Urinary bladder (tissue), 4 donors: ENCODE measurements at places on chromosomes 5 and 9.
A peak's percentile ranks its signal among the peaks of the same experiment; 100 is the strongest.

DNA sequence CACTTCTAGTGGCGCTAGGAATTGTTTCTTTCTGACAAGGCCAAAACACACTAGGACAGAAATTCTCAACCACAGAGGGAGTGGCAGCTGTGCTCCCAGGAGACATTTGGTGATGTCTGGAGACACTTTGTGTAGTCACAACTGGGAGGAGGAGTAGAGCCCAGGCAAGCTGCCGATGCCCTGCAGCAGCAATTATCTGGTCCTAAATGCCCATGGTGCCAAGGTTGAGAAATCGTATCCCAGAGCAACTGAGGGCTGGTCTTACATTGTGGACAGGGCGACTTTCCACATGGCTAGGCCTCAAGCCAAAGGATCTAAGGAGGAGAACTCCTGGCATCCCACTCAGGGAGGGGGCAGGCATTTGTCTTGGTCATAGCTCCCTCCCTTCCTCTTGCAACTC, 259.9 kb downstream of the GADD45G start:
- no peak for DNase-seq

DNA sequence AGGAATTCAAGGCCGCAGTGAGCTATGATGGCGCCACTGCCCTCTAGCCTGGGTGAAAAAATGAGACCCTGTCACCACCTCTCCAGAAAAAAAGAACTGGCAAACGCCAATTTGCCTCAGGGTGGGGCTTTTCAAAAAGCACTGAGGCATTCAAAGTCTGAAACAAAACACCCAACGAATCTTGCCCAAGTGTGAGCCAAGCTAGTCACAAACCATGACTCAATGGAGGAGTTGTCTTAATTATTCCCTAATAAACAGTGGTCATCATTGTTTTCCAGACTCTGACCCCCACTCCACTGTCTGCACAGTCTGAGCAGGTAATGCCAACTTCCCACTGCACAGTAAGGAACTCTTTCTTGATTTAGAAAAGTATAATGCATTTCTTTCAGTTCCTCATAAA, 16.8 kb downstream of the FRMD3 start:
- DNase-seq: no peak

GRCh38 chr5:121239951-121240350, 611.7 kb upstream of the FTMT start:
- DNase-seq: no peak

GRCh38 chr9:19192202-19193028, 38.1 kb upstream of the DENND4C start:
- DNase-seq: no peak

DNA sequence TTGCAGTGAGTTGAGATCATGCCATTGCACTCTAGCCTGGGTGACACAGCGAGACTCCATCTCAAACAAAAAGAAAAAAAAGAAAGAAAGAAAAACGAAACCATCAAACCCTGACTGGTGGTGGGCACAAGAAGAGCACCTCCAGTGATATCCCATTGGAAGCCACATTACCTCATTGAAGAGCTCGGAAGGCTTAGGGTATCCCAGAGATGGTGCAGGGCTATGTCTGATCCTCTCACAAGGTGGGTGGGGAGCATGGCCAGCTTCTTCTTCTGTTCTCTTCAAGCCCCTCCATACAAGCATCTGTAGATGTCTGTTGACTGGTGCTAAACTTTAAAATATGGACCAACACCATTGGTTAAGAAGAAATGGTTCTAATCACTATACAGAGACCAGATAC, 45.8 kb downstream of the GAS1 start:
- no peak for DNase-seq

GRCh38 chr9:99513441-99514112, 291.5 kb downstream of the SEC61B start:
- DNase-seq: no peak

- no peak for DNase-seq
These were observed 17.2 kb upstream of the GCNT1 start for GRCh38 chr9:76441551-76442322.

- no peak for DNase-seq
These were observed 51.0 kb upstream of the IFNK start for GRCh38 chr9:27473111-27473529.

DNA sequence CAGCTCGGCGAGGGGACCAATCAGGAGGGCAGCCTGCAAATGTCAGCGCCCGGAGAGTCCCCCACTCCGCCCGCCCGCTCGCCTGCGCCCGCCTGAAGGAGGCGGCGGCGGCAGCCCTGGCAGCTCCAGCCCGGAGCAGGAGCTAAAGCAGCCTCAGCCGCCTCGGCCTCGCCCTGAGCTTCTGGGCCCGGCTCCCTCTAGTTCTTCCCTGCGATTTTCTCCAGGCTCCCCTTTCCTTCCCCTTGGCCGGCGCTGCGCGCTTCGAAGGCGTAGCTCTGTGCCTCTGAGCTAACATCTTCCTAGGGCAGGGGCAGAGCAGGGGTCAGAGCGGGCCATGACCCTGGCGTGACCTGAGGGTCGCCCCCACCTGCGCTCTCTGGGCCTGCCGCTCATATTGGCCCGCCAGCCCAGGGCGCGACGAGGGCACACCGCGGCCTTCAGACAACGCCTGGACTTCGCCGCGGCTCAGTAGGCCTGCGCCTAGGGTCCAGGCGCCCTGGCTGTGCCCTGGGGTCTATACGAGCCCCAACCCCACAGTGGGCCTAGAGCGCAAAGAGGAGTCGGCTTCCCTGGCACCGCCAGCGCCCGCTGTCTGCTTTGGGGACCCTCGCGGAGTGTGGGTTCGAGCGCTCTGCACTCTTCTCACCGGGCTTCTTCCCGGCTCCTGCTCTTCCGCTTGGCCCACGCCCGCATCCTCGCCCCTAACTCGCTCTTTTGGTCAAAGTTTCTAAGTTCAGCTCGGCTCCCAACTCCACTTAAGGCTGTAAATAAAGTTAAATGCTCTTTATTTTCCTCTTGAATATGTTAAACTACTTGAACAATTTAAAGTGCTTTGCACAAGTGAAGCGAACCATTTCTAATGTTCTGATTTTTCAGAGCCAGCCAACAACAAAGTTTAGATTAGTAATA, 504 bp upstream of the OTP start:
- no peak for DNase-seq

GRCh38 chr5:17426104-17426749, 71.8 kb upstream of the TAF11L2 start:
- no peak for DNase-seq

- DNase-seq: no peak
These were observed 127.7 kb upstream of the ANKRD55 start for GRCh38 chr5:56360816-56361215.

DNA sequence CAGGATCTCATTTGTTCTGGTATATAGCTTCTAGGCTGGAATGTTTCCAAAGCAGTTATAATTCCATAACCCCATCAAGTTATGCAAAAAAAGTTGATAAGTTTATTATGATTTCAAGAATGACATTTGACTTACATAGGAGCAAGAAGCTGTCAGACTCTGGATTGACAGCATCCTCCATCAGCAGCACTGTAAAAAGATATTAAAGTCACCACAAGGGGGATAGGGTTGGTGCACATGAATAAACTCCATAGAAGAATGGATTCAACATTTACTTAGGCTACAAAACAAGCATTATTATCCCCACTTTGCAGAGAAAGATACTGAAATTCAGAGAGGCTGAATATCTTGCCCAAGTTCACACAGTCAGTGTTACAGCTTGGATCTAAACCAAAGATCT, 208.9 kb upstream of the SLC30A5 start:
- DNase-seq: no peak

- DNase-seq: peak; percentile 80
These were observed 157.0 kb downstream of the RGS3 start for GRCh38 chr9:113620377-113621161.

DNA sequence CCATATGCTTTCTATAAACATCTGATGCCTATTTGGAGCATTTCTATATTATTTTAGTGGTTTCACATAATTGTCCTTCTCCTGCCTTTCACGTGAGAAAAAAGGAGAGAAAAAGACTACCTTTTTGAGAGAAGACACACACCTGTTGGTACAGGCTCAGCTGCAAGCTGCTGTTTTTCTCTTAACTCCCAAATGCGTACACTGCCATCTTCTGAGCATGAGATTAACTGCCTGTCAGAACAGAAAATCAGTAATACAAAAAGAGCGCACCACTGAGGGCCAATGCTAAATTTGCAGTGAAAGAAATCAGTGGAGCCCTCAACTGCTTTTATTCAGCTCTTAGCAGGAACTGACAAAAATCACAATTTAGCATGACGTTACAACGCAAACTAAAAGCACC, 54.9 kb downstream of the WDR41 start:
- DNase-seq: no peak

DNA sequence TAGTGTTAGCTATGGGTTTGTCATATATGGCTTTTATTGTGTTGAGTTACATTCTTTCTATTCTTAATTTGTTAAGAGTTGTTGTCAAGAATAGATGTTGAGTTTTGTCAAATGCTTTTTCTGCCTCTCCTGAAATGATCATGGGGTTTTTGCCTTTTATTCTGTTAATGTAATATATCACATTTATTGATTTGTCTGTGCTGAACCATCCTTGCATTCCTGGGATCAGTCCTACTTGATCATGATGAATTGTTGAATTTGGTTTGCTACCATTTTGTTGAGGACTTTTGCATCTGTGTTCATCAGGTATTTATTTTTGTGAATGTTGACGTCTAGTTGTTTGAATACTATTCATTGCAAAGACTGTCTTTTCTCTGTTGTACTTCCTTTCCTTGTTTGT, 23.9 kb downstream of the RIC1 start:
- DNase-seq: no peak

DNA sequence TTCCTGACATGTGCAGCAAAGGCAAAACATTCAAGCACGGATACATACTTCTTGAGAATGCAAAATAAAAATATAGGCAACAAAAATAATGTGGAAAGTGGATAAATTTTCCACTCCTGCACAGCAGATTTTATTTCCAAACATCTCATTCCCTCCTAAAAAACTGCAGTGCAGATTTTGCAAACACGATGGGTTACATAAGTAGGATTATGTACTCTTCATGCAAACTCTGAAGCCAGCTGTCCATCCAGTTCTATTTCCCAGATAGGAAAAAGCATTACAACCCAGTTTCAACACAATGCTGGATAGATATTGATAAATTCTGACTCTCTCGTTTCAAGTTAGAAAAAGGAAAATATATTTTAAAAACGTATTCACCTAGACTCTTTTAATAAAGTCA, 52.7 kb upstream of the CCNG1 start:
- no peak for DNase-seq

DNA sequence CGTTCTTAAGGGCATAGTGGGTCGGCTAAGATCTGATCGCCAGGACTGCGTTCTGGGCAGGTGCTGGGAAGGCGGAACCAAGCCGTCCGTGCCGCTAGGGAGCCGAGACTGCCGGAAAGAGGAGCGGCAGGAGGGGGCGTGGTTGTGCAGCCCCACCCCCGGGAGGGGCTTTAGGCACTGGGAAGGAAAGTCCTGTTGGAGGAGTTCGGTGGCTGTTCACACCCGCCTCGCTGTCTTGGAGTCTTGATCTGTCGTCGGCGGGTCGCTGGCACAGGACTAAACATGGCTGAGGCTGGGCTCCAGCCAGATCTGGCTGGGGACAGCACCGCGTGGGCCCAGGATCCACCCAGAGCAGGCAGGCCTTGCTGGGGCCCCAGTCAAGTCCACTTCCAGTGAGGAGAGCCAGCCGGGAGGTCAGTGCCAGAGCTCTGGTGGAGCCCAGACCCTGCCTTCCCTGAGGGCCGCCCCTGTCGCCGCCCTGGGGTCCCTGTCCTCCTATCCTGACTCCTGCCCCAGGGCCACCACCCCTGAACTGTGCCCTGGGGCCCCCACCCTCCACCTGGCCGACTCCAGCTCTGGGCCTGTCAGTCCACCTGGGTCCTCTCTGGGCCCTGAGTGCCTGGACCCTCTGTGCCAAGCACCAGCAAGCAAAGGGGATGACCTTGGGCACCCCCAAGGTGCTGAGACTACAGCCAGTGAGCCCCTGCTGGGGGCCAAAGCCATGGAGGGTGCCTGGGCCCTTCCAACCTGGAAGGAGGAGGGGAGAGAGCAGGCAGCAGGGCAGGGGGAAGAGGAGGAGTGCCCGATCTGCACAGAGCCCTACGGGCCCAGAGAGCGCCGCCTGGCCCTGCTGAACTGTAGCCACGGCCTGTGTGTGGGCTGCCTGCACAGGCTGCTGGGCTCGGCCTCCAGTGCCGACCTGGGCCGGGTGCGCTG, 4.5 kb downstream of the RNF208 start:
- DNase-seq: no peak

DNA sequence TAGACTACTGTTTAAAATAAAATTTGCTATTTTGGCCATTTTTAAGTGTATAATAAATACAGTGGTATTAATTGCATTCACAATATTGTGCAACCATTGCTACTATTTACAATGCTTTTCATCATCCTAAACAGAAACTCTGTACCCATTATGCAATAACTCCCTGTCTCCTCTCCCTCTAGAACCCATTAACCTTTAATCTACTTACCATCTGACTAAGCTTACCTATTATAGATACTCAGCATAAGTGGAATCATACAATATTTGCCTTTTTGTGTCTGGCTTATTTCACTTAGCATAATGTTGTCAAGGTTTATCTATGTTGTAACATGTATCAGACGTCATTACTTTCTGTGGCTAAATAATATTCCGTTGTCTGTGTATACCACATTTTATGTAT, 25.9 kb downstream of the CD14 start:
- no peak for DNase-seq

- DNase-seq: no peak
These were observed 803.1 kb upstream of the COX7C start for GRCh38 chr5:85814596-85814995.

- DNase-seq: no peak
These were observed 4.4 kb upstream of the N4BP3 start for GRCh38 chr5:178108966-178109365.

DNA sequence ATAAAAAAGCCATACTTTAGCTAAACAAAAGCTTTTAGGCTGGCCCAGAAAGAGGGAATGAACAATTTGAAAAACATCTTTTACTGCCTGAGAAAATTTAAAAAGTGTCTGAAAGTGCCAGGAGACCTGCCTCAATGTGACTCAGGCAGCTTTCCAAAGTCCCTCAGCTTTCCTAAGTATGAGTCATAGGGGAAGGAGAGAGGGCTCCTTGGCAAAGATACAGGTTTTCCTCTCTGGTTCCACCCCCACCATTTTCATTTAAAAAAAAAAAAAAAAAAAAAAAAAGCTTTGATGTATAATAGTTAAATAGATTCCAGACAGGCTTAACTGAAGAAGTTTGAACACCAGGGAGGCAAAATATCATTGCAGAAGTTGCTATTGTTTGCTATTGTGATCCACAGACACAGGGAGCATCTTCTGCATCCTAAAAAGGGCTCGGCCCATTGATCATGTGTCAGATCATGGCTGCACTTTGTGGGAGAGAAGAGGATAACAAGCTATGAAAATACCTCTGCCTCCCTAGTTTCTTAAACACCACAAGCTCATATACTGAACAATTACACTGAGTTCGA, 71.5 kb downstream of the MRPS27 start:
- no peak for DNase-seq

GRCh38 chr9:31759703-31760102, 624.7 kb upstream of the ACO1 start:
- DNase-seq: no peak

GRCh38 chr5:38367410-38367809, 109.1 kb downstream of the EGFLAM start:
- DNase-seq: no peak

DNA sequence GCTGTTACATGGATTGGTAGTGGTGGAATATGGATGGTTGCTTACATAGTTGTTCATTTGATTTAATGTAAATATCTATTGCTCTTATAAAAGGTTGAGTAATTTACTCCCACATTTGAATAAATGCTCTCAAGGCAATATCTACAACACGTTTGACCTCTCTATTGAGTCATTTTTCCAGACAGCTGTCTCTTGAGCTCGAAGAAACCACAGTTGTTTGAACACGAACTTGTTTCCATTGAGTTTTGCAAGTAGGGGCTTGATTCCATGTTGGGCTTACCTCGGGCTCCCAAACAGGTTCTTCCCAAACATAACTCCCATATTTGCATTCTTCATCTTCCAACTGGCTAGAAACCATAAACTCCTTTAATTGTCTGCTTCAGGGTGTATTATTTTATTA, 115.0 kb upstream of the HMHB1 start:
- no peak for DNase-seq
